ENCODE measurements at places on chromosomes 6 and 20.

- no peak for DNase-seq
Observed at GRCh38 chr6:16522937-16523336, 238.3 kb downstream of the ATXN1 start.

DNA sequence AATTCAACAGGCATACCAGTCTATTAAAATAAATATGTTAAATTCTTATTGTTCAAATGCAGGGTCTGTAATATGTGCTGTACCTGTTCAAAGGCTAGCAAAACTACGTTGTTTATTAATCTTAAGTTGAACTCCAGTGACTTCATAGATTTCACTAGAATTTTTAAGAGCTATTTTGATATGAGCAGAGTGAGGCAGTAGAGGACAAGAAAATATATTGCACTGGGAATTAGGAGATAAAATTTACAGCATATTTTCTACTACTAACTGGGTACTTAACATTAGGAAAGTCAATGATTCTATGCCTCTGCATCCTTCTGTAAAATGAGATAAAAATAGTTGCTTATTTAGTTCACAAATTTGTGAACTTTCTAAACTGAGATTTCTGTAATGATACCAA, 162.2 kb upstream of the BMP5 start:
- no peak for DNase-seq

DNA sequence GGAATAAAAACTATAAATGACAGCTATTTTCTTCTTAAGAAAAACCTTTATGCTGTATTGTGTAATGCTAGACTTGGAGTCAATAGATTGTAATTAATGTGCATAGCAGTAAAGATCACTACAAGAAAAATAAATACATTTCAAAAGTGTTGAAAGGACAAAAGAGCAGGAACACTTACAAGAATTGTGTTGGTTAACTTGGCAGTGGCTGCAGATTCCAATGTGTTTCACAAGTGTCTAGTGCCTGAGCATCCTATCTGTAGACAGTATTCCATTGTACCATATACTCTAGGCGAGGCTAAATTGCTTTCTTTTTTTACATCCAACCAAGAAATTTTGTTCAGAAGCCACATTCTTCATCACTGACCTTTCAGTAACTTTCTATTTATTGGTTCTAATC, 924.1 kb downstream of the EPHA7 start:
- no peak for DNase-seq

- DNase-seq: no peak
Observed at GRCh38 chr20:51702556-51702955, 65.6 kb downstream of the ATP9A start.

DNA sequence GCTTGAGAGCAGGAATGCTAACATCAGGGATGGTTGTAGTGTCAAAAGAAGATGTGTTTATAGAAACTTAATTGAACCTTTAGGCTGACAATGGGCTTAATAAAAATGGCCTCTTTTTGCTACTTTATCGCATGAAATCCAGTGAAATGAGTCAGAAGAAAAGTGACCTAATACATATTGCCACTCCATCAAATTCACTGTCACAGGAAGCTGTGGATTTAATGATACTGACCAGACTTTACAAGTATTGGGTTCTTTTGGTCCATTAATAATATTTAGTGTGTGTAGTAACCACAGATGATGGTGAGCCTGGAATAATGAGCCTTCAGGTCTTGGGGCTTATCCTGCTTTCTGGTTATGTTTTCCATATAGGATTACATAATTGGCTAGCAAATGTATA, 231.8 kb upstream of the GMDS start:
- no peak for DNase-seq

GRCh38 chr6:135503703-135504475, 6.3 kb upstream of the AHI1 start:
- no peak for DNase-seq

GRCh38 chr6:16238057-16238962, at the start of gene GMPR:
Gene GMPR (plus strand): TSS chr6:16238587. CDS start chr6:16238694, 107 bp downstream.
- peak; percentile 86 for DNase-seq

DNA sequence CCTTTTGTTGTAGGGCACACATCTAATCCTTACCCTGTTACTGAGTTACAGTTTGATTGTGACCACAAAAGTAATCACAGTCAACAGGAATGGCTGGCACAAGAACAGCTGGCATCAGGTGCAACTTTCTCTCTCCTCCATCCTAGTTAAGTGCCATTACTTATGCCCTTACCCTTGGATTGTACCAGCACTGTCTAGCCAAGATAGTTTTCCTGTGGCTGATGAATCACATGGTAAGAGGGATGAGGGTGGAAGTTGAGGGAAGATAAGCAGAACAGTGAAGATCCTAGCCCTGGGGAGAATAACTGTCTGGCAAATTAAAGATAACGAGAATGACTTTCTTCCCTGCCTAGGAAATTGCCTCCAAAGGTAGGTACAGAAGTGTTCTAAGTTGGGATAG, 42.0 kb downstream of the RNF217 start:
- no peak for DNase-seq

DNA sequence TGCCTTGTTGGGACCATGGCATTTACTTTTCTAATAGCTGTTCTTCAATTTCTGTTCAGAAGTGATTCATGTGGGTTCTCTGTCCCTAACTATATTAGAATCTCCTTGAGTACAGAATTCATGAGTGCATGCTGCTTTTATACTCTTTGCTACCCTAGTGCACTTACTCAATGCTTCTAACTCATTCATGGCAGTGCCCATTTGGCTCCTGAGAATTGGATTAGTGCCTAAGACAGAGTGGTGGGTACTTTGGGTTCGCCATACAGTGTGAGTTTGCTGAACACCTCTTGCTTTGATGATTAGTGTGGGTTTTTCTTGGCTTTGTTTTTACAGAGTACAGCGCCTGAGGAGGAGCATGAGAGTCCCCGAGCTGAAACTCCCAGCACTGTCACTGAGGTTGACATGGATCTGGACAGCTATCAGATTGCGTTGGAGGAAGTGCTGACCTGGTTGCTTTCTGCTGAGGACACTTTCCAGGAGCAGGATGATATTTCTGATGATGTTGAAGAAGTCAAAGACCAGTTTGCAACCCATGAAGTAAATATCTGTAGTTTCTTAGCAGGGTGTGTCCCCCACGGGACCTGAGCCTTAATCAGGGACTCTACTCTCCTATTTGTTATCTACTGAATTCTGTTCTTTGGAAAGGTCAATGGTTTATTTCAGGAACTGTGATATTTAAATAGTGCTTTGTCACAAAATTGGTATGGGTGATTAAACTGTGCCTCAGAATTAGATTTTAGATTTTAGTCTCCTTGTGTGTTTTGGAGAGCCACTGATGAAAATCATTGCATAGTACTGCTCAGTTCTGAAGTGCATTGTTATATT, 150.7 kb downstream of the UTRN start:
- no peak for DNase-seq

DNA sequence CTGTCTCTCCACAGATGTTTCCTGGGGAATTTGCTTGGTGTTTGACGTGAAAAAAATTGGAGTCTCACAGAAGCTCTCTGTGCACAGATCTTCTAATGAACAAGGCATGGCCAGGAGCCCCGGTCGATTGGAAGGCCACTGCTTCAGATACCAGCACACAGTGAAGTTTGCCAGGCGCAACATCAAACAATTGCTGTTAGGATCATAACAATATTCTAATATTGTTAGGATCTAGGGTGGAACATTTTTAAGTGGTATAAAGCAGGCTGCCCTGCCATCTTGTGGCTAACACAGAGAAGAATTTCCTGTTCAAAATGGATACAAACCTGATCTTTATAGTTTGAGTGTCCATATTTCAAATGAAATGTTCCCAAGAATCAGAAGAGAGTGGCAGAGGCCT, 64.1 kb downstream of the C6orf118 start:
- no peak for DNase-seq

GRCh38 chr6:121759370-121759769, 323.9 kb downstream of the GJA1 start:
- DNase-seq: no peak

- DNase-seq: no peak
Observed at GRCh38 chr6:161498359-161498758, 224.5 kb upstream of the AGPAT4 start.

- DNase-seq: no peak
Observed at GRCh38 chr6:10633216-10633615, 61.2 kb downstream of the C6orf52 start.

DNA sequence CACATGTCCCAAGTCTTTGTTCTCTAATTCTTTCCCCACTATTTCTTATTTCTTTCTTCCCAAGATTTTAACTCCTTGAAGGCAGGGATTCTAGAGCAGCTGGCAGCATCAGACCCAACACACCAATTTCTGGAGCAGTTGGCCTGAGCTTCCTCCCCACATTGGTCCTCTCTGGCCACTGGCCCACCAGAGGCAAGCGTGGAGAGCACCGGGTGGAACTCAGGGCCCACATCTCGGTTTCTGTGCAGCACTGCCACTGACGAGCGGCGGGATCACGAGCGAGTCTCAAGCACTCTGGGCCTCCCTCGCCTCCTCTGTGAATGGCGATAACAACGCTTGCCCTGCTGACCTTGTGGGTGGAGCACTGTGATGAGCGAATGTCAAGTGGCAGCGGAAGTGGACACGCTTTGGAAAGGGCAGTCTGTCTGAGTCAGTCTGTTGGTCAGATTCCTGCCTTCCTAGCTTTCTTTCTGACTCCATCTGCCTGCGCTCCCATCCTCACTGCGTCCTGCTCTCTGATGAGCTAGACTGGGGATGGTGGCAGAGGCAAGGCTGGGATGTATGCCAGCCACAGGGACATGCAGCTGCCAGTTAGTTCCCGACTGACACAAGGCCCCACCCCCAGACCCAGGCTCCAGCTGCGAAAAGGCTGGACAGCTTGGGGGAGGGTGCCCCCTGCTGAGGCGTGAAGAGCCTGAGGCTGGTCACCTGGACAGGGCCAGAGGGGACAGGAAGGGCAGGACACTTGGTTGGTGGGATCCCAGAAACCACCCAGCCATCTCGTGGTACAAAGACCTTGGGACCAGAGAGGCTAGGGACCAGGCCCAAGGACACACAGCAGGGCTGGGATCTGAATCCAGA, 4.5 kb upstream of the SPDEF start:
- no peak for DNase-seq

DNA sequence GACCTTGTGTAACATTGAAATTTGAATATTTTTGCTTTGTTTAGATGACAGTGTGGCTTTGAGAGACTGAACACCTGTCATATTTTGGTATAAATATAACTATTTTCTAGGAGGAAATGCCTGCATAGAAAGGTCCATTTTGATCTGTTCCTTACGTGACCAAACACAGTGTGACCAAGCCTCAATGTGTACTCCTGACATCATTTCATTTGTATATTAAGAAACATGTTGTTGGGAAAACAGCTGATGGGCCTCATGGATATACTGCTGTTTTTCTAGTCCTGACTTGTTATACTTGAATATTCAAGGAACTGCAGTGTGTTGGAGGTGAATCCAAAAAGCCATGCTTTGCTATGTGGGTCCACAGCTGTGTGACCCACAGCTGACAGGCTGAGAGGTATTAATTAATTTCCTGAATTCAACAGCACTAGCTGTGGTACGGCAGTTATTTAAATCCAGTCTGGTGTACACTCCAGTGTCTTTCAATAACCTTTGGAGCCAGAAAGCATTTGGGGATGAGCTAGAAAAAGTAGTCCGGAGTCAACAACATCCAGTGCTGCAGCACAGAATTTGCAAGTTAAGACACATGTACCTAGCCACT, 18.9 kb downstream of the NCOA7 start:
- no peak for DNase-seq

DNA sequence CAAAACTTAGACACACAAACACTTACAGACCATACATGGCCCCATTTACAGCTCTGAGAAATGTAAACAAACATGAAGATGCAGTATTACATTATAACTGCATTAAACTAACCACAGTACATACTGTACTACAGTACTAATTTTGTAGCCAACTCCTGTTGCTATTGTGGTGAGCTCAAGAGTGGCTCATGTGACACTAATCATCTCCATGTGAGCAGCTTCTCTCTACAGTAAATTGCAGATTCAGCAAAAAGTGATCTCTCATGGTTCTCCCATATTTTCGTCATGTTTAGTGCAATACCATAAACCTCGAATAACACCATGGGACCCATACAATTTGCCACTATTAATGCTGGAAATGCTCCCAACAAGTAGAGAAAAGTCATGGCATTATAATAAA, 860.4 kb downstream of the EPHA7 start:
- no peak for DNase-seq

DNA sequence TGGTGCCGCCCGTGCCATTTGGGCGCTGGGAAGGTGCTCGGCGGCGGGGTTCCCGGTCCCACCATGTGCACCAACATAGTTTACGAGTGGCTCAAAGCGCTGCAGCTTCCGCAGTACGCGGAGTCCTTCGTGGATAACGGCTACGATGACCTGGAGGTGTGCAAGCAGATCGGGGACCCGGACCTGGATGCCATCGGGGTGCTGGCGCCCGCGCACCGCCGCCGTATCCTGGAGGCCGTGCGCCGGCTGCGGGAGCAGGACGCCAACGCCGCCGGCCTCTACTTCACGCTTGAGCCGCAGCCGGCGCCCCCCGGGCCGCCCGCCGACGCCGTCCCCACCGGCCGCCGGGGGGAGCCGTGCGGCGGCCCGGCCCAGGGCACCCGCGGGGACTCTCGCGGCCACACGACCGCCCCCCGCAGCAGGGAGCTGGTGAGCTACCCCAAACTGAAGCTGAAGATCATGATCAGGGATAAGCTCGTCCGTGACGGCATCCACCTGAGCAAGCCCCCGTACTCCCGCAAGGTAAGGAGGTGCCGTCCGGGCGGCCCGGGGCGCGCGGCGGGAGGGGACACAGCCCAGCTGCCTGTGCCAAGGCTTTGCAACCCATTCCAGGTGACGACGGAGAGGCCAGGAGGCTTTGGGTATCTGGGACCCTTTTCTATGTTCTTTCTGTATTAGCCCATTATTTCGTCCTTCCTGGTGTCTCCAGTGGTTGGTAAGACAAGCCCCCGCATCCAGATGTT, 547 bp downstream of the SAMD5 start:
- peak; percentile 67 for DNase-seq

- no peak for DNase-seq
Observed at GRCh38 chr6:454148-454991, 62.8 kb downstream of the IRF4 start.

DNA sequence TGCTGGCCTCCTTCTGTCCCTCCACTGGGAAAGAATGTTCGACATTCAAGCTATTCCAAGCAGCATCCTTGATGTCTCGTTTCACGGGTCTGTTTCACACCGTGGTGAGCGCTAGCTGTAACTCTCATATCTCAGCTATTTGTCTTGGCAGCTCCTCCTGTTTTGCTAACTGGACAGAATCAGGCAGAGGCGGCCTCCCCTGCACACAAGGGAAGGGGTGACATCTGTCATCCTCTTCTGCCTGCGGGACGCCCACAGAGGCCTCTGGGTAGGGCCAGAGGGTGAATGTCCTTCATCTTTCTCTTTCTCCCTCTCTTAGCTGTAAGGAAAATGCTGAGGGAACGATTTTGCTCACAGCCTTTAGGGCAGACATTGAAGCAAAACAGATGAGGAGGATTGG, 232.8 kb upstream of the GMDS start:
- no peak for DNase-seq

GRCh38 chr6:14193524-14193923, 76.0 kb downstream of the CD83 start:
- DNase-seq: no peak

- DNase-seq: no peak
Observed at GRCh38 chr20:48281501-48281900, 496.2 kb upstream of the SULF2 start.
